ENCODE measurements at places on chromosomes 4 and X. TPM values are rescaled to one million over a fixed set of nuclear protein-coding genes. Genes with fewer than 3 reads are reported as not detected.

The TCP11X2 gene
- not detected for total RNA-seq

The GC gene
- not detected for total RNA-seq

The SMARCA1 gene
- 61.7 TPM for total RNA-seq

The FHDC1 gene
- 0.86 TPM for total RNA-seq

The STOX2 gene
- 3.3 TPM for total RNA-seq

The CXCL3 gene
- 4.0 TPM for total RNA-seq

The PLXNA3 gene
- total RNA-seq: 17.8 TPM

The FRMD7 gene
- not detected for total RNA-seq

The MAGEA2 gene
- total RNA-seq: 0.07 TPM

The PNMA6A gene
- 4.9 TPM for total RNA-seq

The SHISA3 gene
- not detected for total RNA-seq

The ATOH1 gene
- not detected for total RNA-seq

The HTN1 gene
- total RNA-seq: not detected

The PITX2 gene
- total RNA-seq: 0.76 TPM

The NUP62CL gene
- 13.9 TPM for total RNA-seq

The P2RY4 gene
- total RNA-seq: 0.06 TPM

The VSIG4 gene
- total RNA-seq: not detected

The CLDN34 gene
- total RNA-seq: not detected

The RTL9 gene
- 0.13 TPM for total RNA-seq

The SPIN2B gene
- total RNA-seq: 9.4 TPM

The WFS1 gene
- total RNA-seq: 12.5 TPM

The TMSB15B gene
- 6.4 TPM for total RNA-seq

The ARHGAP36 gene
- total RNA-seq: not detected

The BLTP1 gene
- total RNA-seq: 5.6 TPM

The TMEM154 gene
- 0.02 TPM for total RNA-seq

The OGT gene
- 41.9 TPM for total RNA-seq

The DOK7 gene
- 0.23 TPM for total RNA-seq

The FRYL gene
- 9.2 TPM for total RNA-seq

The ATP10D gene
- 2.8 TPM for total RNA-seq

Measured in A549 treated with Hydrocortisone at 1 μM for 4 hours (cell line).